ENCODE measurements at places on chromosomes 5 and 9.

DNA sequence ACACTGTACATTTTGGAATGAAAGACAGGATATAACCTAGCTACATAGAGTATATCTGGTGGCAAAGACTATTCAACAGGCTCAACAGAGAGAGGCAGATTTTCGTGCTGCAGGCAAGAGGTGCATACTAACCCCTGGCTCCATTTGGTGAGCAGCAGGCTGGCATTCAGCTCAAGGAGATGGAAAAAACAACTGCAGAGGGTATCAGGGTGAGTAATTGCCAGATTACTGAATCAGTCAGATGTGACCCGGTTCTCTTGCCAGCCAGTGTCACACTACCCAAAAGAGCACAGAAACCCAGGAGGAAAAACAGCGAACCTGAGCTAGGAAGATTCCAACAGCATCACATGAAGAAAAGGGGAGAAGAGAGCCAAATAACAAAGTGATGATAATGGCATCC, 130.4 kb upstream of the PRLR start:
- no peak for DNase-seq

GRCh38 chr5:181190711-181191525, 14.1 kb downstream of the TRIM7 start:
- peak; percentile 88 for DNase-seq

GRCh38 chr5:142215915-142216681, 107.5 kb downstream of the NDFIP1 start:
- DNase-seq: peak; percentile 72

GRCh38 chr9:6089300-6089699, 73.9 kb upstream of the RANBP6 start:
- no peak for DNase-seq

DNA sequence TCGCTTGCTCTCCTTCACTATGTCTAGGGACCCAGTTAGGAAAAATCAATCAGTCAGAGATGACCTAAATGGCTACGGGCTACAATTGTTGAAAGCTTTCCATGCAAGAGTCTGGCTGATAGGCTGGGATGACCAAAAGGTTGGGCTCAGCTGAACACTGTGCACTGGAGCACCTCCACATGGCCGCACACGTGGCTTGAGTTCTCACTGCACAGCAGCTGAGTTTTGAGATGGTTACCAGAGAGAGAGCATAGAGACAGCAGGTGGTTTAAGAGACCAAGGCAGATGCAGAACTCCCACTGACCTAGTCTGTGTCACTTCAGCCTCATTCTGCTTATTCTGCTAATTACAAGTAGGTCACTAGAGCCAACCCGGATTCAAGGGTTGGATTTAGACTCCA, 2354.8 kb upstream of the C9orf72 start:
- no peak for DNase-seq

- DNase-seq: no peak
Measured at GRCh38 chr9:16135968-16136367, 583.1 kb downstream of the CCDC171 start.

GRCh38 chr9:116383936-116384335, 230.3 kb downstream of the PAPPA start:
- DNase-seq: no peak

- no peak for DNase-seq
Measured at GRCh38 chr5:129746876-129747275, 1.0 kb upstream of the MINAR2 start.

DNA sequence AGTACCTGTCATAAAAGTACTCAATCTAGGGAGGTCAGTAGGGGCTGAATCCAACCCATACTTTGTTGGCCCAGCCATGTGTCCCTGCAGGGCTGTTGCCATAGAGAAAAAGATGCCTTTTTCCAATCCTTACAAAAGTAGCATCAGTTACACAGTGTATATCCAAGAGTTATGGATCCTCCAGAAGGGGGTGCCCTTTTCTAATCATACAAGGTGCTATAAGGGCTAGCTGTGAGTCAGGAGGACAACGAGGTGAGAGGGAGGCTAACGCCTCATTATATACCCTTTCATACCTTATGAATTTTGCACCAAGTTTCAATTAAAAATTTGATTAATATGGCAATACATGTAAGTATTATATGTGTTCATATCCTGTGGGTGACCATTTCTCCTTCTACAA, 4.8 kb downstream of the KIAA0825 start:
- DNase-seq: peak; percentile 4

- no peak for DNase-seq
Measured at GRCh38 chr9:13352451-13352979, 73.0 kb upstream of the MPDZ start.

- DNase-seq: no peak
Measured at GRCh38 chr9:7960320-7961050, 160.9 kb upstream of the DMAC1 start.

DNA sequence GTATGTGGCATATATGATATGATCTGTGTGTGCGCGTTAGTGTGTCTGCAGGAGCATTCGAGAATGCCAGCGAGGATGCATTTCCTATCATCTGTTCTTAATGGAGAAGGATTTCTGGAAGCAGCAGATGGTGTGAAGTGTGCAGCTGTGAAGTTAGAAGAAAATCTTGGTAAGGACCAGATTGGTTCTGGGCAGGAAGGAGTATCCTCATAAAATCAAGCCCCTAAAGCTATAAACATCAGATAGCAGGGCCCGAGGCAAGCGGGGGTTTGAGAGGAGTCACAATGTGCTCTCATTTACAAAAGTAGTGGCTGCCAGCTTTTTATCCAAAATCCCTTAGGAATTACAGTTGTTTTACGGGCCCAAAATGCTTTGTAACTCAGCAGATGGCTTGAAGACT, 40.0 kb downstream of the DAPK1 start:
- DNase-seq: no peak

- DNase-seq: no peak
Measured at GRCh38 chr9:22052376-22052945, 43.4 kb upstream of the CDKN2B start.

GRCh38 chr5:867300-867870, 16.6 kb upstream of the ZDHHC11 start:
- DNase-seq: no peak

- peak; percentile 45 for DNase-seq
Measured at GRCh38 chr5:1827025-1827885, 26.0 kb downstream of the NDUFS6 start.

GRCh38 chr5:19728571-19728970, 259.4 kb downstream of the CDH18 start:
- no peak for DNase-seq

GRCh38 chr5:68372161-68372560, 156.6 kb downstream of the PIK3R1 start:
- no peak for DNase-seq

- DNase-seq: no peak
Measured at GRCh38 chr5:36722900-36723299, 116.5 kb downstream of the SLC1A3 start.

GRCh38 chr5:4233671-4234070, 638.0 kb downstream of the IRX1 start:
- DNase-seq: no peak

DNA sequence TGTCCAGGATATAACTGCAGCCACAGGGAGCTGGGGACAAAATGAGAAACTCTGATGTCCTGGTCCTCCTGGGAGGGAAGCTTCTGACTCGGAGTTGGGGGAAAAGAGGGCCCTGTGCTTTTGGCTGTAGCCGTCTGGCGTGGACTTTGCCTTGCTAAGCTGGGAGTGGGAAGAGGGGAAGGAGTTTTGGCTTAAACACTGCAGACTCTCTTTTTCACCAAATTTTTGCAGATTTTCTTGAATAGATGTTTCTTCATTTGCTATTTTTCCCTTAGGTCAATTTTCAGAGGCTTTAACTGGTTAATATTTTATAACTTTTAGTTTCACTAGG, 15.7 kb upstream of the MAT2B start:
- no peak for DNase-seq

- DNase-seq: no peak
Measured at GRCh38 chr9:129408535-129409215, 212.2 kb downstream of the C9orf50 start.

- DNase-seq: no peak
Measured at GRCh38 chr9:94853887-94854286, 127.4 kb downstream of the AOPEP start.

DNA sequence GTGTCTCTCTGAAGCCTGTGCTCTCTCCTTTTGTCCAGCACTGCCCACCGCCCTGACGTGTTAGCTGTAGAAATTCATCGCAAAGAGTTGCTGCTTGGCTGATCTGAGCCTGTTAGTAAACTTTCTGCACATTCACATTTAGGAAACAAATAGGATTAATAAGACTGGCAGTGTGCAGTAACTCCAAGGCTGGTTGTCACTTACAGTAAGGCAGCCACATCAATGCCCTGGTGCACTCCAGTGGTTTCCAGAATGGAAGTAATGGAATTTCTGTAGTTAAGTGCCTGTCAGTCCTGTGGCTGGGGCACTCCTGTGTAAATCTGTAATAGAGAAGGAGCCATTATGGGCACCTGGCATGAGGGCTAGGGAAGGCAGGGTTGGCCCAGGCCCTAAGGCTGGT, 70.6 kb downstream of the DOCK2 start:
- no peak for DNase-seq

DNA sequence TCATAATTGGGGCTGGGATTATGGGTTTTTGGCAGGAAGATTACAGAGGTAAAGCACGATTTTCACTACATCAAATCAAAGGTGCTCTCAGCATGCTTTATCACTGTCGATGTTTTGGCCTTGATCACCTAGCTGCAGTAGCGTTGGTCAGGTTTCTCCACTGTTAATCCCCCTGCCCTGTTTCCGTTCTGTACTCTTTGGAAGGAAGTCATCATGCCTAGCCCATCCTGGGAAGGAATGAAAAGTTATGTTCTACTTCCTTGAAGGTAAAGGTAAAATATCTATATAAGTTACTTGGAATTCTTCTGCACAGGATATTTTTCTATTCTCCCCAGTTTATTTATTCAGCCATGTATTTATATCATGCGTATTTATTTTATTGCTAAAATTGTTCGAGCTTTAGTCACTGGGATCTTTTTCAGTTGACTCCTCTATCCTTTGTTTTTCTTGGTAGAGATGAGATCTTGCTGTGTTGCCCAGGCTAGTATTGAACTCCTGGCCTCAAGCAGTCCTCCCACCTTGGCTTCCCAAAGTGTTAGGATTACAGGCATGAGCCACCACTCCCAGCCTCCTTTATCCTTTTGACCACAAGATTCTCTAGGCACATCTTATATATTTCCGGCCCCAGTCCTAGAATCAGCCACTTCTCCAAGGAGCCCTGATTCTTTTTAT, 25.3 kb downstream of the FAF2 start:
- no peak for DNase-seq

DNA sequence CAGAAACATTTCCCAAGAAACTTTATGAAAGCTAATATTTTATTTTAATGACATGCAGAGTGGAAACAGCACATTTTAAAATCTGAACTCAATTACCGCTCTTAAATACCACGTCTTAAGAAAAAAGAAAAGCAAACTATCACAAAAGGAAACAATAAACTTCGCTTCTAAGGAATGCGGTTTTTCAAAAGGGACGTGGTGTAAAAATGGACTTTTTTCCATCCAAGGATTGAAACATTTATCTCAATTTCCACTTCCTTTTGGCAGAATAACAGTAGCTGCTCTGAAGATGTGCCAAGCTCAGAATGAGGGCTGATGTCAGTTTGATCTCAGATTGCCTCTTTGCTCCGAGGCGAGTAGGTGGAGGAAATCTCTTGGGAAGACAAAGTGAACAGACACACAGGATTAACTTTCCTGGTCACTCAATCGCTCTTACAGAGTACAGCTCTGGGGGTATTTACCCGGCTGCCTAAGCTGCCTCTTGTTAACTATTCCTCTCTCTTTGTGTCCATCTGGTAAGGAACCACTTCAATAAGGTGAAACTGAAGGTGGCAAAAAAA, 158.5 kb downstream of the TRPM6 start:
- no peak for DNase-seq

DNA sequence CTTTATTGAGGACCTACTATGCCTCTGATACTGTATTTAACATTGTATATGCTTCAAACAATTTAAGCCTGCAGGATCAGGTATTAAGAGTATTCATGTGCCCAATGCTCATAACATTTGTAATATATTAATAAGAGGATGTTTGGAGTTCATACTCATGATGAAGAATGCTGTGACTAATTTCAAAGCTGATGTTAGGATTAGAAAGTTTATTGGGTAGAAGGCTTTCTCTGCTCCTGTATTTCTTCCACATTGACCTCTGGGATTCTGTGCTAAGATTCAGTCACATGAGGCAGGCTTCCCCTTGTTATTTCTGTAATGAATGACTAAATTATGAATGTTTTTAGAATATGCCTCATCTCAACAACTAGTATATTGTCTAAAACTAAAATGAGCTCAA, 456.4 kb downstream of the NFIB start:
- no peak for DNase-seq

DNA sequence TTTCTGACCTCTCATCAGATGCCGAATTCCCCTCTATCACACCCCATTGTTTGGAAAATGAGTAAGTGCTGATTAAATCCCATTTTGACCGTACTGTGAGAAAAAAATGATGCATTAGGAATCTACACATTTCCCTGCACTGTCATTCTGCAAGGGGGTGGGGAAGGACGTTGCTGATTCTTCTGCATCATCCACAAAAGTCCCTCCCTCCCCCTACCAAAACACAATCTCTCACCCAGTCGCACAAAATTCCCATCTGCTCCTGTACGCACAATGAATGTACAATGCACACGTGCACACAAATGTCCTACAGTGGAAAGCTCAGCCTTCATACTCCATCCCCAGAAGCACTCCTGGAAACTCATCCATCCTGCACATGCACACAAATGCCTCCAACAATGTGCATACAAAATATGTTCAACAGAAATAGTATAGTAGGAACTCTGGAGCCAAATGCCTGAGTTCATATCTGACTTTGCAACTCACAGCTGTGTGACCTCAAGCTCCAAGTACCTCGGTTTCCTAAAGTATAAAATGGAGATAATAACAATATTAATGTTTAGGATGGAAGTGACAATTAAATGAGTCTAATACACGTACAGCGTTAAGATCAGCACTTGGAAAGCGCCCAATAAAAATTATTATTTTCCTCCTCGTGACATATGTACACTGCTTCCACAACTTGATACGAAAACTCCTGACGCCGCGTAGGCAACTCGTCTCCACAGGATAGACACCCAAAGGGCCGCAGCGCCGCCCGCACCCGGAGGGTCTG, 809 bp downstream of the TNIP1 start:
- no peak for DNase-seq

GRCh38 chr5:175520321-175520720, 42.0 kb downstream of the SFXN1 start:
- no peak for DNase-seq

DNA sequence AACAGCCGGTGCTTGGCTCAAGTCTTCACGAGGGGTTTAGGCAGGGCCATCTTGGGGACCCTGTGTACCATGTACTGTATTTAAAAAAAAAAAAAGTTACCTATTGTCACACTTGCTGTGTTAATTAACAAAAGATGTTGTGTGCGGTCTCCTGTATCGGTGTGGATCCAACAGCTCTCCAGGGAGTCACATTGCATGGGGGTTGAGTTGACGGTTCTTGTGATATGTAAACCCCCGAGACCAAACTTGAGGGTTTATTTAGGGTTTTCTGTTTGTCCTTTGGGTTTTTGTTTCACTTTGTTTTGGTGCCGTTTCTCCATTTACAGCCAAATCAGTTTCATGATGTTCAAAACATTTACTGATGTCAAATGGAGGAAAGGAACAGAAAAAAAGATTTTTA, 22.2 kb downstream of the AMBP start:
- no peak for DNase-seq
